CD4-positive, alpha-beta T cell (primary cell): ENCODE measurements at places on chromosomes 6 and 20. TPM values are rescaled to one million over a fixed set of nuclear protein-coding genes. Genes with fewer than 3 reads are reported as not detected.

- DNase-seq = no peak
These were observed 8.9 kb downstream of the VSTM2L start for GRCh38 chr20:37911838-37912281.

- no peak for DNase-seq
These were observed 323.6 kb downstream of the UBE3D start for GRCh38 chr6:82741996-82742385.

Gene SGK2
- total RNA-seq = 0.64 TPM

- no peak for DNase-seq
These were observed 6.9 kb downstream of the RIMS4 start for GRCh38 chr20:44803383-44803941.

Gene SPATS1
- not detected for total RNA-seq

DNA sequence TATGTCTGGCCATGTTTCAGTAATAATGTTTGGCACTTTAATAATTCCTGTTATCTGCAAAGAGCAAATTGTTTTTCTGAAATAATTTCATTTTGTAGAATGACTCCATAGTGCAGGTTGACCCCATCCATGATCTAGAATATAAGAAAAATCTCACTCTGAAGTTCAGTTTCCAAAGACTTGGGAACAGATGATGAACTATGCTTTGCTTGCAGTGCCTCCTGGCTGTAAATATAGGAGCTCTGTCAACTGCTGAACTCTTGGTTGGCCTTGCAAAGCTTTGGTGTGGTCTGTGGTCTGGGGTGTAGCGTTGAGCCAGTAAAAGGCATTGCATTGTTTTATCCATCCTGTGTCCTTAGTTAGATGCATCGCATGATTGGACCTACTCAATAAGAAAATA, 104.0 kb downstream of the PLCB4 start:
- DNase-seq = no peak
